ENCODE measurements at places on chromosomes 4 and X.
A peak's percentile ranks its signal among the peaks of the same experiment; 100 is the strongest.

- DNase-seq = peak; percentile 92
Measured at GRCh38 chrX:48897625-48898306, at the start of the genes PQBP1 and TIMM17B. Gene PQBP1 (plus strand): TSS chrX:48897930. CDS start chrX:48898510, 580 bp downstream. Gene TIMM17B (minus strand): TSS chrX:48897768. CDS start chrX:48897749, 19 bp downstream.

DNA sequence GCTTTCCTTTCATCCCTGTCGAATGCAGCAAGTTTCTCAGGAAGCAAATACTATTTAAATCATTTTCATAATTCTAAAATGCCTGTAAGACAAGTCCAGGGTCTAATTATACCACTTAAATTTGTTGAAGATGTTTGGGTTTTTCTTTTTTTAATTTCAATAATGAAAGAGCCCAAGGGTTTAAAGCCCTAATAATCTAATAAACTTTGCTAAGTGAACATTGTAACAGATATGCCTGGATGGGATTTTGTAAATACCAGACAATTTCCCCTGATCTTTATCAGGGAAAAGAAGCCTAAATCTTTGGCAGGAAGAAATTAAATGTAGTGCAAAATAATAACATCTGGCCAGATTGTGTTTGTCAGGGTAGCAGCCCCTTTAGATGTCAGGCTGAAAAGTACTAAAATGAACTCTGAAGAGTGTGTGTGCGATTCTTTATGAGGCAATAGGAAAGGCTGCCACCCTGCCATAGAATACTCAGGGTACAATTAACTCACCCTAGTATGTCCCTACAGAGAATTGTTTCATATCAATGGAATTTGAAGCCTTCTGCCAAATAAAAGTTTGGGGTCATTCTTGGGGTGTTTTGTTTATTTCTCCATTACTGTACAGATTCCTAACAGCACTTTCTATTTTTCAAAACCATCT lies 45.6 kb downstream of the GPC3 start:
- no peak for DNase-seq

DNA sequence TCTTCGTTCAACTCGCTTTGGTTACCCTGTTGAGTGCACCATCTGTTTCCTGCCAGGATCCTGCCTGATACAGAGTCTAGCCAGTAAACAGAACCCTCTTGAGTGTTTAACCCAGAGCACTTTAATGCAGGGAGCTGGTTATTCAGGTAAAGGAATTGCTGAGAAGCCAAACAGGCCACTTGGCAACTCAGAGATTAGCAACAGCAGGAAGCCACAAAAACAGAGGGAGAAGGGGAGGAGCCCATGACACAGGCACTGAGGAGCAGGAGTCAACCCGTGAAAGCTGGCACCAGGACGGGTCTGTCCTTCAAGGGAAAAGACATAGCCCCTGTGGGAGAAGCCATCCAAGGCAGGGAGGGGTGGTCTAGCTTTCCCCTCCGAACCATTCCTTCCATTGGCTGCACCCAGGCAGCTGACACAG lies 641.4 kb downstream of the ZNF674 start:
- no peak for DNase-seq

- DNase-seq = no peak
Measured at GRCh38 chr4:4259484-4260100, 11.6 kb upstream of the TMEM128 start.

DNA sequence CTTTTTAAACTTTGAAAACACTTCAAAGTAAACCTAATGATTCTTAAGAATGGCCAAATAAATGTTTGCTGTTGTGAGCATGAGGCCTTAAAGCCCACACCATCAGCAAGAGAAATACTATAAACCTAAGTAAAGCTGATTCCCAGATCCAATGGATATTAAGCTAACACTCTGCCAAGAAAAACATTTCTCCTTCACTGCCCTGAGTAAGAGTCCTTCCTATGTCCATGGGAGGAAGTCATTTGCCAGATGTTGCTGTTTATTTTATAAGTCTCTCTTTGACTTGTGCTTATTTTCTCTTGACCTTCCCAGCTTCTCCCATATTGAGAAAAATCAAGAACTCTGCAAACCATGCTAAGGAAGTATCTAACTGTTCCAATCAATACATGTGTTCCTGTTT lies 154.3 kb upstream of the EDNRA start:
- no peak for DNase-seq

GRCh38 chrX:120459309-120459708 lies 9.8 kb downstream of the LAMP2 start:
- no peak for DNase-seq

GRCh38 chr4:184983672-184984356 lies 34.5 kb upstream of the HELT start:
- peak; percentile 37 for DNase-seq

DNA sequence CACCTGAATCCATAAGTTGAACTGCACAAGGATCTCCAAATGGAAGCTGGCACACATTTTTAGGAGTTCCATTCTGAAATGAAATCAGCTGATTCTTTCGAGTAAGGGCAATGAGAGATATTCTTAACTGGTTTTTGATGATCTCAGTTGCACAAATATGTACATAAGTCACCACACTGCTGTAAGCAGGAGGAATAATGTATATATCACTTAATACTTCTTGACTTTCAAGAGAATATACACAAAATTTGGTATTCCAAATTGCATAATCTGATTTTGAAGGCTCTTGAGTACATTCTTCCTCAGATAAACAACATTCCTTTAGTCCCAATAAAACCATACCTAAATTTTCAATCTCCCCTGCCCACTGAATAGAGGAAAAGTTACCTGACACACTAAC lies 8.2 kb downstream of the FANCB start:
- DNase-seq = no peak

Data from inflammatory macrophage treated with lipopolysaccharide for 1 hour (primary cell).